Glutamatergic neuron (in vitro differentiated cells): ENCODE measurements at places on chromosomes 1 and 21.

DNA sequence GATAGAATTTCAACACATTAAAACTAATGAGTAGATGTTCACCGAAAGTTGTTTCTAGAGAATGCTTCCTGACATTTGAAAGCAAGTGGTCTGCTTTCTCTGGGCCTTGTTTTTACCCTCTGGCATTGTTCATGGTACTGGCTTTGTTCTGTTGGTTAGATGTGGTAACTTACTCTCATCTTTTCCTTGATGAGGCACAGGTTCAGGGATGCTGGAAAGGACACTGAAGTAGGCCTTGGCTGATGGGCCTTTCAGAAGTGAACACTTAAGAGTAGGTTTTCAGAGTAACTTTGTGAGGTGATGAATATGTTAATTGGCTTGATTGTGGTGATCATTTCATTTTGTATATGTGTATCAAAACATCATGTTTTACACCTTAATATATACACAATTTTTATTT is 55.8 kb downstream of the DYRK1A start:
- no peak for DNase-seq
- H3K27ac ChIP-seq, result no peak overlapping the region
- H3K27me3 ChIP-seq, result no peaks in the 10 kb centered on the region
- H3K4me3 ChIP-seq, result no peak overlapping the region

DNA sequence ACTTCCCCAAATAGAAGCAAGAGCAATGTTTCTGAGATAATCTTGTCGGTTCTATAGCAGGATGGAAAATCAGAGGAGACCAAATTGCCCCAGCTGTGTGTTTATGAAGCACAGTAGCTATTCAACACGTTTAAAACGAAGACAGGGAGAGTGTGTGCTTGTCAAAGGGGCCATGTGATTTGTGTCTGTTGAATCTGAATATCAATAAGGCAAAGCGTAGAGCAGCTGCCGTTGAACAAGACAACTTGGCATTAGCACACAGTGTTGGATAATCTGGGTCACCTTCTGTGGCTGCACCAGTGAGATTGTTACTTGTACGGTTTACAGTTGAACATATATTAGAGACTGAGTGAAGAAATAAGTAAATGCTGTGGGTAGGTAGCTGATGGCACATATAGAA is 1.0 kb downstream of the CRB1 start:
- DNase-seq, result no peak
- peaks cover 11% of the 10 kb centered on the region for H3K4me1 ChIP-seq
- no peaks in the 10 kb centered on the region for H3K27me3 ChIP-seq
- peak overlapping the region; percentile 59 for H3K27ac ChIP-seq

DNA sequence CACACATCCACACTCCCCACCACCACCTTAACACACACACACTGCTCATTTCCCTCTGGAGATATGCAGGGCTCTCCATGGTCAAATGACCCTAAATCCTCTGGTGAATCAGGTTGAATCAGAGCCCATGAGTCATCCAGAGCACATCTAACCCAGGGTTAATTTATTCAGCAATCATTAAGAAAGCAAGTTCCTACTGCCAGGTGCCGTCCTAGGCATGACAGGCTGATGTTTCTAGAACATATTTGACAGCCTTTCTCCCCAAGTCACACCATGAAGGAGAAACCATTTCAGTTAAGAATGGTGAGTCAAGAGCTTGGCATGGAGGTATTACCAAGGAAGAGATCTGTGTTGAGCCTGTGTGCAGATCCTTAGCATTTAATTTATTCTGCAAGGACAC is 194.3 kb upstream of the CAMK1G start:
- H3K27ac ChIP-seq, result no peak overlapping the region
- H3K4me1 ChIP-seq, result no peaks in the 10 kb centered on the region
- peaks cover 2% of the 10 kb centered on the region for H3K27me3 ChIP-seq
- H3K36me3 ChIP-seq, result no peaks in the 10 kb centered on the region

- no peak overlapping the region for H3K27ac ChIP-seq
- no peak for DNase-seq
- peaks cover 12% of the 10 kb centered on the region for H3K27me3 ChIP-seq
- peaks cover 8% of the 10 kb centered on the region for H3K36me3 ChIP-seq
- H3K4me1 ChIP-seq, result peaks cover 1% of the 10 kb centered on the region
Observed at GRCh38 chr1:4726620-4727341, 72.4 kb downstream of the AJAP1 start.

DNA sequence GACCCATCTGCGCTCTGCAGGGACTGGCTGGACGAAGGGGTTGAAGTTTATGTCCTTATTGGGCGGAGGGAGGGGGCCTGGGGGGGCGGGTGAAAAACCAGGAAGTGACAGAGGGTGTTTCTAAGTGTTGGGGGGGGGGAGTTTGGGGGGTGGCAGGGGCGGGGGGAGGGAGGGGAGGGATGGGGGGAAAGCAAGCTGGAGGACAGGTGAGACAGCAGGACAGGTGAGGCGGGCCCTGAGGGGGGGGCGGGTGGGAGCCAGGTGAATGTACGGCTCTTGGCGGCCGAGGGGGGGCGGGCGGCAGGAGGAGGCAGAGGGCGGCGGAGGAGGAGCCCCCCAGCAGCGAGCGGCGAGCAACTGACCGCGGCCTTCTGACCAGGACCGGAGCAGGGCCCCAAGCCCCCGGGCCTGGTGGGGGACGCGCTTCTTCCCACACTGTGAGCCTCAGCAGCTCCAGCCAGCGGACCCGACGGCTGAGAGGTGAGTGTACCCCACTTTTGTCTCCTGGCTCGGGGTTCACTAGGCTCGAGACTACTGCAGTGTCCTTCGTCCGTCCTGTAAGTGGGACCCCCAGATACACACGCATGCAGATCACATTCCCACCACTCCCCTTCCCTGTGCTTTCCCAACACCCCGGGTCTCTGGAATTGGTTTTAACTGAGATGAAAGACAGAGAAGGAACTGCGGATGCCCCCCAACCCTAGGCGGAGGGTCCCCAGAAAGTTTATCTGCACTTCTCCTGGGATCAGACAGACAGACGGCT is at the start of gene ZBTB7B:
TSS of gene ZBTB7B (plus strand) at position 339 of the 763 bp plus-strand sequence. CDS start 11,859 bp downstream, outside the sequence.
- no peak for DNase-seq
- H3K4me1 ChIP-seq, result peaks cover 10% of the 10 kb centered on the region
- peak within 1 kb of the TSS; percentile 34 for H3K27ac ChIP-seq
- H3K36me3 ChIP-seq, result no peaks in the 10 kb centered on the region

- DNase-seq, result no peak
- H3K27ac ChIP-seq, result no peak overlapping the region
- no peak overlapping the region for H3K4me3 ChIP-seq
- H3K36me3 ChIP-seq, result no peaks in the 10 kb centered on the region
- H3K4me1 ChIP-seq, result no peaks in the 10 kb centered on the region
- no peaks in the 10 kb centered on the region for H3K27me3 ChIP-seq
Observed at GRCh38 chr1:93129507-93130099, 50.5 kb downstream of the MTF2 start.

- no peak overlapping the region for H3K4me3 ChIP-seq
- no peak for DNase-seq
- peaks cover 11% of the 10 kb centered on the region for H3K4me1 ChIP-seq
Observed at GRCh38 chr1:226827458-226827857, 43.0 kb upstream of the PSEN2 start.

DNA sequence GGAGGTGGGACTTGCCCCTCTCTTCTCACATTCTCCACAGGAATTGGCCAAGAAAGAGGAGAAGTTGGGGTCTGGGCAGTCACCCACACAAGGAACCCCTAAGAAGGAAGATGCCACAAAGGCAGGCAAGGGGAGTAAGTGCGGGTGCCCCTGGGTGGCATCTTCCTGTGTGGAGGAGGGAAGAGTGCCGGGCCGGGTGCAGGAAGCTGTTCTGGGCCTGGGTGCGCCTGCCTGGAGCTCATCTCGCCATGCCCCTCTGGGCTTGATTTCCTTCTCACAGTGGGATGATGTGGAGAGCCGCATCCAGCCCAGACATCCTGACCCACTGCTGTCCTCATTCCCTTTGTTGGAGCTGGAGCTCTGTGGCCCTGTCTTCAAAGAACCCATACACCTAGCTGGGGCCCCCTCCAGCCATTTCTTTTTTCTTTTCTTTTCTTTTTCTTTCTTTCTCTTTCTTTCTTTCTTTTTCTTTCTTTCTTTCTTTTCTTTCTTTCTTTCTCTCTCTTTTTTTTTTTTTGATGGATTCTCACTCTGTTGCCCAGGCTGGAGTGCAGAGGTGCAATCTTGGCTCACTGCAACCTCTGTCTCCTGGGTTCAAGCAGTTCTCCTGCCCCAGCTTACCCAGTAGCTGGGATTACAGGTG is 9.3 kb downstream of the LRRC71 start:
- no peak overlapping the region for H3K27ac ChIP-seq
- no peak for DNase-seq

GRCh38 chr21:16956824-16957223 is 556.0 kb upstream of the CXADR start:
- H3K36me3 ChIP-seq, result no peaks in the 10 kb centered on the region
- H3K27ac ChIP-seq, result no peak overlapping the region
- H3K27me3 ChIP-seq, result no peaks in the 10 kb centered on the region
- no peak for DNase-seq
- no peaks in the 10 kb centered on the region for H3K4me1 ChIP-seq

- no peak for DNase-seq
- no peaks in the 10 kb centered on the region for H3K36me3 ChIP-seq
- H3K27me3 ChIP-seq, result no peaks in the 10 kb centered on the region
- H3K27ac ChIP-seq, result no peak overlapping the region
- no peak overlapping the region for H3K4me3 ChIP-seq
Observed at GRCh38 chr21:28135646-28136045, 857.0 kb downstream of the LTN1 start.

DNA sequence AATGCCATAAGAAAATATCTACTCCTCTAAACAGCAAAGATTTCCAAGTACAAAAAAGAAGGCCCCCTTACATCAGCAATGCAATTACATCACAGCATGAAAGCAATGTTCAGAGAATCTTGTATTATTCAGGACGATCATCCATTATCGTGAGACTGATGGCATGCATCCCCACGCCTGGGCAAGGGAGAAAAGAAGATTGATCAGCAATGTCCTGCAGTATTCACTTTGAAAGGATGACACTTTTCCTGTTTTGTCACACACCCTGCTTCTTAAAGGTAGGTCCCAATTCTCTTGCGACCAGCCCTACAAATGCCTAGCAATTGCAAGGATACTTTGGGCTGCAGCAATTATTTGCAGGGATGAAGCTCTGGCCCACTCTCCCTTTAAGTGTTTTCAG is 108.7 kb downstream of the TOMM20 start:
- H3K4me3 ChIP-seq, result no peak overlapping the region
- H3K4me1 ChIP-seq, result peaks cover 26% of the 10 kb centered on the region
- H3K36me3 ChIP-seq, result no peaks in the 10 kb centered on the region
- no peak for DNase-seq
- no peak overlapping the region for H3K27ac ChIP-seq

DNA sequence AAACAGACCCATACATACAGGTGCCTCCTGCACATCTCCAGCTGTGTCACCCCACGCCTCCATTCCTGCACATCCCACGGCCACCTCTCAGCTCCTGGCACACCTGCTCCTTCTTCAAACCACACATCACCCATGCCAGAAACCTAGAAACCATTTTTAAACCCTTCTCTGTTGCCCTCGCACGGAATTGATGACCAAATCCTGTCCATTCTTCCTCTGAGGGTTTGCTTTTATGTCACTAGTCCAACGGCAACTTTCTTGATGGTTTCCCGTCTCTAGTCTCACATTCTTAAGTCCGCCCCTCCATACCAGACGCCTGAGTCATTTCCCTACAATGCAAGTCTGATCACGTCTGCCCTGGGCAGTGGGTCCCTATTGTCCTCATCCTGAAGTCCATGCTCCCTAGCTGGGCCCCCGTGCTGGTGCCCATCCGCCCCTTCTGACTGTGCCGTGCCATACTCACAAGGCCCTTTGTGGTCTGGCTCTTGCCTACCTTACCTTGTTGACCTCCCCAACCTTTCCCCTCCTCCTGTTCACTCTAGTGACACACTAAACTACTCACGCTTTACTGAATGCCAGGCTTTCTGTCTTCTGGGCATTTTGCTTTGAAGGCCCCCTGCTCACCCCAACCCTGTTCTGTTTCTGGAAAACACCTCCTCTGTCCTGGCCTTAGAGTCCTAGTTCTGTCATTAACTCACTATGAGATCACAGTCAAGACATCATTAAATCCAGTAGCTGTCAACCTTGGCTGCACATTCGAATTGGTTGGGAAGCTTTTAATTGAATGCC is 17.6 kb downstream of the SLC2A1 start:
- peaks cover 9% of the 10 kb centered on the region for H3K27me3 ChIP-seq
- DNase-seq, result no peak
- H3K27ac ChIP-seq, result peak overlapping the region; percentile 5
- H3K4me1 ChIP-seq, result peaks cover 9% of the 10 kb centered on the region
- H3K36me3 ChIP-seq, result peaks cover 3% of the 10 kb centered on the region

DNA sequence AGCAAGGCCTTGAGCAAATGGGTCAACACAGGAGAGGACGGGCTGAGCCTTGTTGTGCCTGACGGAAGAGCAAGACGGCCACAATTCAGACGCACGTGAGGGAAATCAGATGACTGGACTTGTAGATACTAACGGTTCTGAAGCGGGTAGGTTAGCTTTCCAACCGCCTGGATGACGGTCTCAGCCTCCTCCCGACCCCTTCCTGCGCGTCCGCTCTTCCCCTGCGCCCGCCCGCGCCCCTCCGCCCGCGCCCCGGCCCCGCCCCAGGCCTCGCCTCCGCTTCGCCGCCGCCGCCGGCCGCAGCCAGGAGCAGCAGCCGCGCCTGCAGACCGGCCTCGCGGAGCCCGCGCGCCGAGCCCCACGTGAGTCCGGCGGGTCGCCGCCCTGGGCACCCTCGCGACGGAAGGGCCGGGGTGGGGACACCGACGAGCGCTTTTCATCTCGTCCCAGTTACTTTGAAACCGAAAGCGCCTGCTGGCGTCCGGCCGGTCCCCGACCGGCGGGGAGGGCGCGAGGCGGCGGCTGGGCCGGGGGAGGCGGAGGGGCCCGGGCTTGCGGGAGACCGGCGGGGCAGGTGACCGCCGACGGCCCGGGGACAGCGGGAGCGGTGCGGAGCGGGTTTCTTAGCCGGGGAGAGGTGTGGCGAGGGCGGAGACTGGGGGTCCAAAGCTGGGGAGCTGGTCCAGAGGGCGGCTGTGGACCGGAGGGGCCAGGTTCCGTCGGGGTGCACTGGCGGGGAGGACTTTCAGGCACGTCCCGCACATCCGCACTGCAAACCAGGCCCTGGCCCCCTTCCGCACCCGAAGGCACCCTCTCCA is at the start of gene TRAF5:
TSS of gene TRAF5 (plus strand) at position 306 of the 818 bp plus-strand sequence. CDS start 26,407 bp downstream, outside the sequence.
- DNase-seq, result peak; percentile 78
- peaks cover 6% of the 10 kb centered on the region for H3K4me1 ChIP-seq
- H3K36me3 ChIP-seq, result no peaks in the 10 kb centered on the region

DNA sequence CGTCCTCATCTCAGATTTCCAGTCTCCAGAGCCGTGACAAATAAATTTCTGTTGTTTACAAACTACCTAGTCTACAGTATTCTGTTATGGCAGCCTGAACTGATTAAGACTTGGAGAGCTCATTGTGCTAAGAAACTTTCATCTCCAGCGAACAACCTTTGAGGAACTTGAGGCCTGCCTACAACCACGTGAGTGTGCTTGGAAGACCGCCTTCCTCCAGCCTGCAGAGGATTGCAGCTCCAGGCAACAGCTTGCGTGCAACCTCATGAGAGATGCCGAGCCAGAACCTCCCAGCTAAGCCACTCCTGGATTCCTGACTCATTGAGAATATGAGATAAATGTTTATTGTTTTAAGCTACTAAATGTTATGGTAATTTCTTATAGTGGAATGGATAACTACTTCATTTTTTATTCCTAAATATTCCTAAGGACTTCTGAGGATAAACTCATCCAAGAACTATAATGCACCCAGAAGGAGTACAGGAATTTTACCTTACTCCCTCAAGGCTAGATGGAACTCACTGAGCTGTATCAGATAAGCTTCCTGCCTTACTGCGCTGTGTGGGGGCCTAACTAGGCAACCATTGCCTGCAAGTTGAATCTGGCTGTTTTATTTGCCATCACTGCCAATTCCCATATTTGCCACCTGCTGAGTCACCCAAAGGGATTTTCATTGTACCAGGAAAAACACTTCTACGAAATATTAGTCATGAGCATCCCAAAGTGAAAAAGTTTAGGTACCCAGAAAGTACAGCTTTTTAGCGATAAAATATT is 17.6 kb downstream of the FAM177B start:
- H3K4me3 ChIP-seq, result no peak overlapping the region
- DNase-seq, result no peak
- H3K4me1 ChIP-seq, result peaks cover 2% of the 10 kb centered on the region
- no peak overlapping the region for H3K27ac ChIP-seq
- no peaks in the 10 kb centered on the region for H3K36me3 ChIP-seq
